ENCODE measurements at places on chromosomes 3 and 15. TPM values are rescaled to one million over a fixed set of nuclear protein-coding genes. Genes with fewer than 3 reads are reported as not detected.

- no peak for DNase-seq
- H3K27ac ChIP-seq = no peak overlapping the region
- peaks cover 6% of the 10 kb centered on the region for H3K27me3 ChIP-seq
- peaks cover 2% of the 10 kb centered on the region for H3K4me1 ChIP-seq
- H3K36me3 ChIP-seq = no peaks in the 10 kb centered on the region
Observed at GRCh38 chr3:184642631-184643285, 69.1 kb downstream of the MAGEF1 start.

GRCh38 chr15:74843891-74844299, 939 bp upstream of the ULK3 start:
- peak overlapping the region; percentile 93 for H3K27ac ChIP-seq
- peaks cover 27% of the 10 kb centered on the region for H3K36me3 ChIP-seq
- DNase-seq = no peak
- H3K4me1 ChIP-seq = peaks cover 47% of the 10 kb centered on the region
- no peaks in the 10 kb centered on the region for H3K27me3 ChIP-seq
- peak overlapping the region; percentile 87 for H3K4me3 ChIP-seq

DNA sequence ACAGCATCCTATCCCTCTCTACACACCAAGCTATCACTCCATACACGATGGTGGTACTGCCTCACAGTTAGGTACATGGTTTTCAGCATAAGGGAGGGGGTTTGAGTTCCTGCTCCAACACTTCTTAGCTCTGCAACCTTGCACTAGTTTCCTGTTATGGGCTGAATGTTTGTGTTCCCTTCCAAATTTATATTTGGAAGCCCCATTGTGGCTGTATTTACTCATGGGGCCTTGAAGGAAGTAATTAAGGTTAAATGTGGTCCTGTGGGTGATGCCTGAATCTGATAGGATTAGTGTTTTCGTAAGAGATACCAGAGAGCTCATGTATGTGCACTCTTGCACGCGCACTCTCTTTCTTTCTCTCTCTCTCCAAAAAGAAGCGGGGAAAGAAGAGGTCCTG, 259.4 kb downstream of the RORA start:
- peaks cover 6% of the 10 kb centered on the region for H3K27me3 ChIP-seq
- peaks cover 2% of the 10 kb centered on the region for H3K4me1 ChIP-seq
- no peak overlapping the region for H3K27ac ChIP-seq
- no peak for DNase-seq

DNA sequence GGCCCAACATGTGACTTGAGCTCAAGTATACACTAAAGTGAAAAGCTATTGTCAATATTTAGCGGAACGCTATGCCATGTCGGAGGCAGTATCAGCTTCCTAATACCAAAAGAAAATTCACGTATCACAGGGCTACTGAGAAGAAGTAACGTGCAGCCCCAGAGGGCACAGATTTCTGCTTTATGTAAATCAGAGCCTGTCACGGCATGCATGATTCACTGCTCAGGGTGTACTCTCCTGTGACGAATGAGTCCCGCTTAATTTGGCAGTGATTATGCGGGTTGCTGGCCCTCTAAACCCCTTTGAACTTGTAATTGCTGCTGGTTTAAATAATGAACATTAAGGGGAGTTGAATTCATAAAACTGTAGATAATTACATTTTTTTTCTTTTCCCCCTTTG, 85.3 kb downstream of the MEIS2 start:
- H3K27me3 ChIP-seq = no peaks in the 10 kb centered on the region
- H3K36me3 ChIP-seq = no peaks in the 10 kb centered on the region
- H3K27ac ChIP-seq = no peak overlapping the region
- no peaks in the 10 kb centered on the region for H3K4me1 ChIP-seq

DNA sequence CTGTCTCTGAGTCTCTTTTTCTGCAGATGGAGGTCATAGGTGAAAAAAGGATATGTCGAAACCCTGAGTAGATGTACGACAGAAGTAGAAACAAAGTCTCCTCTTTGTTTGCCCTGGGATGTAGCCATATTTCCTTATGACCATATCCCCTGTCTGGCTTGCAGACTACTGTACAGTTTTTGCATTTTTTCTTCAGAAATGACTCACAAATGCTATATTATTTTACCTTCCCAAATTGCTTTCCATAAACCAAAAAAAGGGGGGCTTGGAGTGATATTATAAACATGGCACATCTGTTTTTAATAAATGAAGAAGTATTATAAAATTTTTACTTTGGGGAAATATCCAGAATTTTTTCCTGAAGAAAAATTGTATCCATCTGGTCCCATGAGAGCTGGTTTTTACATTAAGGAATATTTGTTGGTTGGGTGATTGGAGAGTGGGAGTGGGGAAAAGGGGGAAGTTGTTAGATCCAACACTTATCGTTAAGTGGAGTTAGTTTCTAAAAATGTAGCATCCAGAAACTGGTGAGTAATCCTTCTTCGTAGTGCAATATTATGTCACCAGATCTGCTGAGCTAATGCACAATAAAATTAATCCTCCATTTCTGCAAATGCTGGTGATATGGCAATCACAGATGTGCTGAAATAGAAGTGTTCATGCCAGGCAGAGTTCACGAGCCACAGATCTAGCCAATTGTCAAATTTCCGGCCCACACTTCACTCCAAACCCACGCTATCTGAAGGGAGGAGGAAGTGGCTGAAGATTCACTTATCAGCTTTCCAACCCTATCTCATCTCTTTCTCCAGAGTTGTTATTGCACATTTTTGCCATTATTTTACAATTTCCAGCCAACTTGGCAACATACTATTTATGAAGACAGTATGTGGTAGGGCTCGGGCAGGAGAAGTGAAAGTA, 313.6 kb upstream of the ATP11B start:
- no peak overlapping the region for H3K4me3 ChIP-seq
- no peak overlapping the region for H3K27ac ChIP-seq
- no peaks in the 10 kb centered on the region for H3K36me3 ChIP-seq
- DNase-seq = no peak

DNA sequence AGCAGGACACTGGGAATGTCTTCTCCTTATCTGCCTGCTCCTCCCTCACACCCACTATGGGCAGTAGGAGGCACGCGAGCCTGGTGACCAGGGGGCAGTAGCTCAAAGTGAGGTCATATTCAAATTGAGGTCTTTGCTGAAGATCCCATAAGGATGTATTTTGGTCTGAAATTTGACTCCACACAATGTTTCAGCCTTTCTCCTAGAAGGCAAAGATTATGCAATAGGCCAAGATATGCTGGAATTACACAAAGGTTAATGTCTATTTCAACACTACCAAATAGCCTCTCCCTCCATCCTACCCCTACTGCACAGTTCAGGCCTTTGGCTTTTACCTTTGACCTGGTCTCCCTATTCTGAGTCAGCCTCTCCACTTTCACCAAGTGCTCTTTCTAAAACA, 203.0 kb downstream of the TIGIT start:
- H3K36me3 ChIP-seq = no peaks in the 10 kb centered on the region
- H3K4me3 ChIP-seq = no peak overlapping the region
- DNase-seq = no peak
- H3K27ac ChIP-seq = no peak overlapping the region

GRCh38 chr3:124014366-124014942, 22.5 kb upstream of the ROPN1 start:
- no peaks in the 10 kb centered on the region for H3K4me1 ChIP-seq
- H3K27me3 ChIP-seq = peaks cover 47% of the 10 kb centered on the region
- no peak overlapping the region for H3K4me3 ChIP-seq
- no peak for DNase-seq

GRCh38 chr3:98573181-98573728, 20.2 kb downstream of the CPOX start:
- H3K27me3 ChIP-seq = no peaks in the 10 kb centered on the region
- H3K4me1 ChIP-seq = peaks cover 68% of the 10 kb centered on the region
- peak overlapping the region; percentile 67 for H3K4me3 ChIP-seq
- peak overlapping the region; percentile 93 for H3K27ac ChIP-seq
- H3K36me3 ChIP-seq = peaks cover 51% of the 10 kb centered on the region
- DNase-seq = no peak

- H3K27me3 ChIP-seq = no peaks in the 10 kb centered on the region
- peaks cover 35% of the 10 kb centered on the region for H3K4me1 ChIP-seq
- no peak for DNase-seq
Observed at GRCh38 chr3:32117320-32117719, 10.9 kb downstream of the GPD1L start.

DNA sequence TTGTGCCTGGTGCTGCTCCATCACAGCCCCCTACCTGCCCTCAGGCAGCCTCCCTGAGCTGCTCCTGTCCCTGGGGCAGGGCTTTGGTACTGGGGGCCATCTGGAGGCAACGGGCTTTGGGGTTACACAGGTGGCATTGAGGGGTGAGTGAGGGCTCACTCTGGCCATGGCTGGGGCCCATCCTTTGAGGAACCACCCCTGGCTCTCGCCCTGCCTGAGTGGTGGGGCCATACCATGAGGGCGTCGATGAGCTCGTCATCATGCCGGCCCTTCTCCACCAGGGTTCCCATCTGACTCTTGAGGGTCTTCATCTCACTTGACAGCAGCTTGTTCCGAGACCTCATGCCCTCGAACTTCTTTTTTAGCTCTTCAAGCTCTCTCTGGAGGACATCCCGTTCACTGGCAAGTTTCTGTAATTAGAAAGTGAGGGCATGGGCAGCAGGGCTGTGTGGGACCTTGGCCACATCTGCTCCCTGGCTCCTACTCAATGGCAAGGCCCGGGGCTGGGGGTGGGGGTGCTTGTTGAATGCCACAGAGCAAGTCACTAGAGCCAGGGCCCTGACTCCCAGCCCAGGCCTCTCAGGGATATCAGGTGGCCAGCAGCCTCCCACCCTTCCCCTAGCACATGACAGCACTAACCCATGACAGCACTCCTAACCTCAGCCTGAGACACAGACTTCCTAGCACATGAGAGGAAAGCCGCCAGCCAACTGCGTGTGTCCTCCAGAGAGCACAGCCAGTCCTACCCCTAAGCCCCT, 33.5 kb downstream of the CCDC13 start:
- no peak overlapping the region for H3K27ac ChIP-seq
- H3K4me3 ChIP-seq = no peak overlapping the region
- H3K4me1 ChIP-seq = no peaks in the 10 kb centered on the region
- H3K36me3 ChIP-seq = no peaks in the 10 kb centered on the region
- no peaks in the 10 kb centered on the region for H3K27me3 ChIP-seq

DNA sequence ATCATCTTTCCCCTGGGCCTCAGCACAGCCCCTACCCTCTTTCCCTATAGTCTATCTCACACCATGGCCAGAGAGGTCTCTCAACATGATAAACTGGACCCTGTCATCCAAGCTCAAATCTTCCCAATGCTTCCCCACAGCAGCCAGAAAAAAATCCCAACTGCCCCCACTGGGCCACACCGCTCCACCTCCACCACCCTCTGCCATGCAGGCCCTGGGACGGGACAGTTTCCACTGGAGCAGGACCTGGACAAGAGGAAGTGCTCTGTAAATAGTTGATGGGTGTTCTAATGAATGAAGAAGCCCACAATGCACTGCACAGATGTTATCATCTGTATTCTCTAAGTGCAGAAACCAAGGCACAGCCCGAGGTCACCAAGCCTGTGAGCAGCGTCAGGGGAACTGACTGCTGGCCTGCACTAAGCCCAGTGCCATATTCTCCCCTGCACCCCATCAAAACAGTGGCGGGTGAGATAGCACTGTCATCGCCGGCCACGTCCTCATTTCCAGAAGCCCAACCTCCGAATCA, 161.1 kb downstream of the NUP210 start:
- peaks cover 7% of the 10 kb centered on the region for H3K4me1 ChIP-seq
- peaks cover 6% of the 10 kb centered on the region for H3K27me3 ChIP-seq
- H3K27ac ChIP-seq = no peak overlapping the region
- H3K36me3 ChIP-seq = no peaks in the 10 kb centered on the region
- no peak for DNase-seq
- H3K4me3 ChIP-seq = no peak overlapping the region

GRCh38 chr15:94793641-94794040, 562.3 kb downstream of the MCTP2 start:
- H3K4me1 ChIP-seq = no peaks in the 10 kb centered on the region
- DNase-seq = no peak
- H3K36me3 ChIP-seq = no peaks in the 10 kb centered on the region
- H3K4me3 ChIP-seq = no peak overlapping the region
- H3K27ac ChIP-seq = no peak overlapping the region
- no peaks in the 10 kb centered on the region for H3K27me3 ChIP-seq

DNA sequence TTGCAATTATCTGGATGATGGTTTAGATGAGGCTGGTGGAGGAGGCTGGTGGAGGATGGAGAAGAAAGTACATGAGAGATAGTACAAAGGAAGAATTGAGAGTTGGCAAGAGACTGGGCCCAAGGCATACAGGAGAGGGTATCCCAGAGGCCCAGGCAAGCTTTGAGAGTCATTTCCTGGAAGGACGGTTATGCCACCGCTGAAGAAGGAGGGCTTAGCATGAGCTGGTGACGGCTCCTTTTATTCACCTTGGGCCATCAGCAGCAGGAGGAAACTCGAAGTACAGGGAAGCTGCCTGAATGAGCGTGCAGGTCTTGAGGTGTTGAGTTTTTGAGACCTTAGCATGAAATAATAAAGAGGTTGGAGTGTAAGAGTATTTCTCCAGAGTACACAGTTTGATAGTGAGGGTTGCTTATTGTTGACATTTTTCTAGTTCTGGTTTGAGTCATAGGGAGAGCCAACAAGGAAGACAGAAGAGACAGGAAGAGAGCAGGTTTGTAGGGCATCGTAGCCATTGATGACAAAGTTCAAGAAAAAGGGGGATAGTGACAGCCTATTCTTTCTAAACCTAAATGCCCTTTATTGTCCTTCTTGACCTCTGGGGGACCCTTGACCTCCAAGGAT, 13.8 kb downstream of the THSD4 start:
- H3K27ac ChIP-seq = no peak overlapping the region
- no peaks in the 10 kb centered on the region for H3K36me3 ChIP-seq
- no peak for DNase-seq
- peaks cover 7% of the 10 kb centered on the region for H3K27me3 ChIP-seq
- H3K4me3 ChIP-seq = no peak overlapping the region

- H3K4me1 ChIP-seq = peaks cover 2% of the 10 kb centered on the region
- no peak for DNase-seq
- H3K27ac ChIP-seq = no peak overlapping the region
- H3K36me3 ChIP-seq = no peaks in the 10 kb centered on the region
Observed at GRCh38 chr3:133891662-133892378, 3.9 kb downstream of the RAB6B start.

DNA sequence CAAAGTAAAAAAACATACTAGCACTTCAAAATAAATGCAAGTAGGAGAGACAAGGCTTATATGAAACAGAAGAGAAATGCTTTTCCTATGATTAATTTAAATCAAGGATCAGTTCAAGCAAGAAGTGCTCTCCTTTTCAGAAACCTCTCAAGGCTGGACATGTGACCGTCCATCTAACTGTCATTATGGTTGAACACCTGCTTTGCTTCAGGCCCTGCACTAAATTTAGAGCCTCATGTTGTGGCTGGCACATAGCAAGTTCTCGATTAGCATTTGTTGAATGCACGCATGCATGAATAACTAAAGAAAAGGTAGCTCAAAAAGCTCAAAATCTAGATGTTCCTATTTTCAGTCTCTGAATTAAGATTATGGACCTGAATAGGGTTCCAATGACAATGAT, 82.0 kb downstream of the SV2B start:
- DNase-seq = no peak
- peaks cover 36% of the 10 kb centered on the region for H3K27me3 ChIP-seq
- no peaks in the 10 kb centered on the region for H3K4me1 ChIP-seq

- no peak overlapping the region for H3K27ac ChIP-seq
- no peak overlapping the region for H3K4me3 ChIP-seq
- no peaks in the 10 kb centered on the region for H3K36me3 ChIP-seq
- H3K27me3 ChIP-seq = peaks cover 6% of the 10 kb centered on the region
- DNase-seq = no peak
Observed at GRCh38 chr3:14758297-14758696, 60.5 kb upstream of the FGD5 start.

GRCh38 chr3:13219902-13220296, 146.7 kb upstream of the IQSEC1 start:
- no peak overlapping the region for H3K4me3 ChIP-seq
- H3K27ac ChIP-seq = no peak overlapping the region
- no peak for DNase-seq
- peaks cover 4% of the 10 kb centered on the region for H3K4me1 ChIP-seq

The GRM7 gene
- total RNA-seq = not detected

The GP9 gene
- not detected for total RNA-seq

The GLDN gene
- not detected for total RNA-seq

The EHHADH gene
- total RNA-seq = 4.0 TPM

The DCP1A gene
- total RNA-seq = 28.6 TPM

The GOLGA8S gene
- total RNA-seq = 0.49 TPM
